Lung (tissue), 17 donors: ENCODE measurements at places on chromosomes 12 and 14. TPM values are rescaled to one million over a fixed set of nuclear protein-coding genes. Genes with fewer than 3 reads are reported as not detected.

DNA sequence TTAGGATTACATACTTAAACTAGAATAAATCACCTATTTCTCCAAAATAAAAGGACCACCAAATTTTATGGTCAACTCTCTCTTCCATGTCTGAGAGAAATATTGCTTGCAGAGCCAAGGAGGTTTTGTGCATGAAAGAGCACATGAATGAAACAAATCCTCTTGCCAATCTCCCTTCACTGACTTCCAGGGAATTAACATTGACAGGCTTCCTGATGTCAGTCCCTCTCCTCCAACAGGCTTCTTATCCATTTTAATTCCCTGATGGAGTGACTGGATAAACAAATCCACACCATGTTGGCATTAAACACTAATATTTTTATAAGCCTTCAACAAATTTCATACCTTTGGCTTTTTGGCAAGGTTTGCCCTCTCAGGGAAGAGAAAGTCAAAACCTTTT, 45.3 kb upstream of the CNTN1 start:
- peak; percentile 13 for DNase-seq

- no peak for DNase-seq
Measured at GRCh38 chr12:101967506-101967905, 90.1 kb downstream of the DRAM1 start.

Gene GPX2
- 2.9 TPM for total RNA-seq

- DNase-seq: peak; percentile 82
Measured at GRCh38 chr12:49827401-49828099, 663 bp downstream of the NCKAP5L start.

Gene ABCD2
- total RNA-seq: 0.74 TPM
